ENCODE measurements at places on chromosomes 13 and 19.
A peak's percentile ranks its signal among the peaks of the same experiment; 100 is the strongest.

DNA sequence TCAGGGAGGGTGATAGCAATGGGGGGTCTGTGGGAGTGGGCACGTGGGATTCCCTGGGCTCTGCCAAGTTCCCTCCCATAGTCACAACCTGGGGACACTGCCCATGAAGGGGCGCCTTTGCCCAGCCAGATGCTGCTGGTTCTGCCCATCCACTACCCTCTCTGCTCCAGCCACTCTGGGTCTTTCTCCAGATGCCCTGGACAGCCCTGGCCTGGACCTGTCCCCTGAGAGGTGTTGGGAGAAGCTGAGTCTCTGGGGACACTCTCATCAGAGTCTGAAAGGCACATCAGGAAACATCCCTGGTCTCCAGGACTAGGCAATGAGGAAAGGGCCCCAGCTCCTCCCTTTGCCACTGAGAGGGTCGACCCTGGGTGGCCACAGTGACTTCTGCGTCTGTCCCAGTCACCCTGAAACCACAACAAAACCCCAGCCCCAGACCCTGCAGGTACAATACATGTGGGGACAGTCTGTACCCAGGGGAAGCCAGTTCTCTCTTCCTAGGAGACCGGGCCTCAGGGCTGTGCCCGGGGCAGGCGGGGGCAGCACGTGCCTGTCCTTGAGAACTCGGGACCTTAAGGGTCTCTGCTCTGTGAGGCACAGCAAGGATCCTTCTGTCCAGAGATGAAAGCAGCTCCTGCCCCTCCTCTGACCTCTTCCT is 9.3 kb upstream of the CEACAM7 start:
- DNase-seq = no peak

DNA sequence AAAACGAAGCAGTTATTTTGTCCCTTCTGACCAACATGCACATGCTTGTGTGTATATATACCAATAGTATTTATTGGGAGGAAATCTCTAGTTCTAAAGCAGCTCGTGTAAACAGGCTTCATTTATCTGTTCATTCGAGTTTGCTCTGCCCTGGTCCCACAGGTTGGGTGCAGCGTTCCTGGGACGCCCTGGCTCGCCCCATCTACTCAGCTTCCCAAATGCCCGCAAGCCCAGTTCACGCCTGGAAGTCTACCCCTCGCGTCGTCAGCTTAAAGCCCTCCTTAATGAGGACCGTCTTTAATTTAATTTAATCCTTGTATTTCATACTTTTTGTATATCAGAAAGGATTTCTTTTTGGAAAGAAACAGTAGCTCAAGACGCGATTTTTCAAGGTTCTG is 604 bp downstream of the THSD1 start:
- no peak for DNase-seq

DNA sequence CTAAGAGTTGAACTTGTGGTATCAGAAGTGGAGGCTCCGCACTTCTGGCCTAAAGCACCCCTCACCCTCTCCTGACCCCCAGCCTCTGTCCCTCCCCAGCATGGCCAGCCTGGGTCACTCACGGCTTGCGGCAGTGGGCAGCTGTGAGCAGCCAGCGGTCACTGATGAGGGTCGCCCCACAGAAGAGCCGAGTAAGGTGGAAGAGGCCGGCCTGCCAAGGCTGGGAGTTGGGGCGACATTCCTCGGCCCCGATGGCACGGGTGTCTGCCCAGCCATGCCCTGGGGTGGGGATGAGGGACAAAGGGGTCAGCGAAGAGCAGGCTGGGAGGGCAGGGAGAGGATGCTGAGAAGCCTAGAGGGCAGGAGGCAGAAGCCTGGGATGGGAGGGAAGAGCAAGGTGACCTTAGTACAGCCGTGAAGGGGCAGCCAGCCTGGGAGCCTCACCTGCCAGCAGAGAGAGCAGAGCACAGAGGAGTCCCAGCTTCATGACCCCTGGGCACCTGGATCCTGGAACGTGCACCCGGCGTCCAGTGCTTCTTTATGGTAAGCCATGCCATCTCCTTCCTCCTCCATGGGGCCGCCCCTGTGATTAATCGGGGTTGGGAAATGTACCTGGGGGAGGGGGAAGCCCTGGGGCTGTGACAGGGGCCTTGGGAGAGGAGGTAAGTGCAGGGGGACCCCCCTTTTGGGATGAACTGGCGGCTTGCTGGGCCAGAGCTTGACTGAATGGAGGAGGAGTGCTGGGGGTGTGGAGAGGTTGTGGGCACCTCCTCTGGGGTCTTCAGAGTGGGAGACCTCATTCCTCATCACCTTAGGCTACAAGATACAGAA is 7.9 kb upstream of the KLK8 start:
- DNase-seq = no peak

GRCh38 chr13:110576070-110576394 is 14.5 kb upstream of the RAB20 start:
- DNase-seq = no peak

DNA sequence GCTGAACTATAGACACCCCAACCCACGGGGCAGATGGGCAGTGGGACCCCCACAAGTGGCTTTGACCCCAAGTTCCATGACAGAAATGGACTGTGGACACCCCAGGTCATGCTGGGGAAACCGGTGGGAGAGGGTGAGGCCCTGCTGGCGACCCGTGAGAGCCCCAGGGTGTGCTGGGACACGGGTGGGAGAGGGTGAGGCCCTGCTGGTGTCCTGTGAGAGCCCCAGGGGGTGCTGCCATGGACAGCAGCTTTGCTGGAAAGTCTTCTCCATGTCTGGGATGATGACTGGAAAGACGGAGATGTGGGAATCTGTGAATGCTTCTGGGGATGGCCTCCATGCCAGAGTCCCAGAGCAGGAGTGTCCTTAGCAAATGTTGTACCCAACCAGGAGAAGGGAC is 148.4 kb downstream of the URI1 start:
- DNase-seq = no peak

- DNase-seq = no peak
Measured at GRCh38 chr19:18001777-18002345, 6.1 kb upstream of the ARRDC2 start.

GRCh38 chr13:38784036-38784880 is 97.4 kb downstream of the FREM2 start:
- DNase-seq = peak; percentile 17

DNA sequence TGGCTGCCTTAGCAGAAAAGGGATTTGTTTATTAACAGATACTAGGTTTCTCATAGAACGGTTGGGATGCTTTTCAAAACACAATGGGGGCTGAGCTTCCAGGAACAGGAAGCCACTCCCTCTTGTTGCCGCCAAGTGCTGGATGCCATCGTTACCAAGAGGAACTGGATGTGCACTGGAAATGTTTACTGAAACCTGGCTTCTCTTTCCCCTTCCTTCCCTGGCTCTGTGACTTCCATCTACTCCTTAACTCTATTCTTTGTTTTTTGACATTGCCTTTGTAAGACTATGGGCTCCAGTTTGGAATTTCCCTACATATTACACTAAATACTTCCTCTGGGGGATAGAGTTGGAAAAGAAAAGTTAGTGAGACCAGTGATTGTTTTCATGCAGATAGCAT is 11.7 kb upstream of the KL start:
- no peak for DNase-seq

DNA sequence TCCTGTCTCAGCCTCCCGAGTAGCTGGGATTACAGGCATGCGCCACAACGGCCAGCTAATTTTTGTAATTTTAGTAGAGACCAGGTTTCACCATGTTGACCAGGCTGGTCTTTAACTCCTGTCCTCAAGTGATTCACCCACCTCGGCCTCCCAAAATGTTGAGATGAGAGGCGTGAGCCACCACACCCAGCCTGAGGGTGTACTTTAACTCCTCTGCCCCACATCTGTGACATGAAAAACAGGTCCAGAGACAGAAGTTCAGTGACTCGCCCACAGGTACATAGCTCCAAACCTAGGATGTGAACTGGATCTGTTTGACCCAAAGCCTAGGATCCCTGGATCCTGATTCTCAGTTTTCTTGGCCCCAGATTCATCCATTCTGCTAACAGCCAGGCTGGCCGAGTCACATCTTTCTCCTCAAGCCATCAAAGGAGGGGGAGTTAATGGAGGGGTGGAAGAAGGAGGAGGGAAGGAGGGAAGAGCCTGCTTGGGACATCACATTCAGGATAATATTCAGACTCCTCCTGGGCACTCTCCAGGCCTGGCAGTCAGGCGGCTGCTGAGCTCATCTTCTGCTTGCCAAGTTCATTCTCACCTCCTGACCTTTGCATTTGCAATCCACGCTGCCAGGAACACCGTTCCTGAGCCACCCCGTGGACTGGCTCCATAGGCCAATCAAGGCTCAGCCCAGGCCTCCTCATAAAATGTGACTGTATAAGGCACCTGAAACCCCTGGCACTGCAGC is 3.1 kb downstream of the SPC24 start:
- peak; percentile 55 for DNase-seq

GRCh38 chr13:99686157-99686572 is 184.9 kb downstream of the TM9SF2 start:
- no peak for DNase-seq

DNA sequence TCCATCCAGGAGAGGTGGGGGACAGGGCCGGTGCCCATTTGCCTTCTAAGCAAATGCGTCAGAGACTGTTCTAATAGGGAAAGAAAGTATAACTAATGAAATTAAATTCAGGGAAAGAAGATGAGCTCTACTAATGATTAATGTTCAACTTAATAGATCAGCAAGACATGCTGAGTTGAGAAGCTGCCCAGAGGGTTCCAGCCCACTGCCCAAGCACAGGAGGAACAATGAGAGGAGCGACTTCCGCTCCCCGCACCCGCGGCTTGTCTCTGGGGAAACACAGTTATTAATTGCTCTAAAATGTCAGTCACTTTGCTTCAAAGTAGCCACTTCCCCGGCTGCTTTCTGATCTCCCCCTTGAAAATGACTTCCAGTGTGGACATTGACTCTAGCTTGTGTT is 331.3 kb downstream of the UQCRFS1 start:
- no peak for DNase-seq

DNA sequence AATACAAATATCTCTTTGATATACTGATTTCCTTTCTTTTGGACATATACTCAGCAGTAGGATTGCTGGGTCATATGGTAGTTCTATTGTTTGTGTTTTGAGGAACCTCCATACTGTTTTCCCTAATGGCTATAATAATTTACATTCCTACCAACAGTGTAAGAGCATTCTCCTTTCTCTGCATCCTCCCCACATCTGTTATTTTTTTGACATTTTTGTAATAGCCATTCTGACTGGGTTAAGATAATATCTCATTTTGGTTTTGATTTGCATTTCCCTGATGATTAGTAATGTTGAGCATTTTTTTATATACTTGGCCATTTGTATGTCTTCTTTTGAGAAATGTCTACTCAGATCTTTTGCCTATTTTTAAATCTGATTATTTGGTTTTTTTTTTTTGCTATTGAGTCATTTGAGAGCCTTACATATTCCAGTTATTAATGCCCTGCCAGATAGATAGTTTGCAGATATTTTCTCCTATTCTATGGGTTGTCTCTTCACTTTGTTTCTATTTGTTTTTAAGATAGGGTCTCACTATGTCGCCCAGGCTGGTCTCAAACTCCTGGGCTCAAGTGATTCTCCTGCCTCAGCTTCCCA is 95.7 kb downstream of the FNDC3A start:
- no peak for DNase-seq

DNA sequence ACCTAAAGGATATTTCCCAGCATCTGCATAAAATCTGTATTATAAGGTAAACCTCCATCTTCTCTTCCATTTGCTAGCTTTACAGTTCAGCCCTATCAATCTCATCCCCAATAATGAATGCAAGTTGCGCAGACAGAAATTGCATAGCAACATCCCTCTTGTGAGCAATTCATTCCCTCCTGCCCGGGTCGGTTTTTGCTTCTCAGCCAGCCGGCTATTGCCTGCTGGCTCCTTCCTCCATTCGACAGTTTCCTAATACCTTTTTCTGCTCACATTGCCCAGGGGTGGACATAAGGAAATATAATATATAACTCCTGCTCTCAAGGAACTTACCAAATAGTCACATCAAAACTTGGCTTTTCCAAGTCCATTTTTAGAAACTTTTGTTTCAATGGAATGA is 125.2 kb downstream of the FGF9 start:
- DNase-seq = no peak

DNA sequence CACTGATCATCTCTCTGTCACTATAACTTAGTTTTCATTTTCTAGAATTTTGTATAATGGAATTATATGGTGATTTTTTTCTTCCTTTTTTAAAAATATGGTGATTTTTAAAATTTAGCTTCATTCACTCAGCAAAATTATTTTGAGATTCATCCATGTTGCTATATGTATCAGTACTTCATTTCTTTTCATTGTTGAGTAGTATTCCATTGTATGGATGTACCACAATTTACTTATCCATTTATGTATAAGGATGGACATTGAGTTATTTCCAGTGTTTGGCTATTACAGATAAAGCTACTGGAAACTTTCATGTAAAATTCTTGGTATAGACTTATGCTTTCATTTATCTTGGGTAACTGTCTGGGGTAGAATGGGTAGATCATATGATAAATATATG is 12.8 kb downstream of the ZNF546 start:
- DNase-seq = no peak

DNA sequence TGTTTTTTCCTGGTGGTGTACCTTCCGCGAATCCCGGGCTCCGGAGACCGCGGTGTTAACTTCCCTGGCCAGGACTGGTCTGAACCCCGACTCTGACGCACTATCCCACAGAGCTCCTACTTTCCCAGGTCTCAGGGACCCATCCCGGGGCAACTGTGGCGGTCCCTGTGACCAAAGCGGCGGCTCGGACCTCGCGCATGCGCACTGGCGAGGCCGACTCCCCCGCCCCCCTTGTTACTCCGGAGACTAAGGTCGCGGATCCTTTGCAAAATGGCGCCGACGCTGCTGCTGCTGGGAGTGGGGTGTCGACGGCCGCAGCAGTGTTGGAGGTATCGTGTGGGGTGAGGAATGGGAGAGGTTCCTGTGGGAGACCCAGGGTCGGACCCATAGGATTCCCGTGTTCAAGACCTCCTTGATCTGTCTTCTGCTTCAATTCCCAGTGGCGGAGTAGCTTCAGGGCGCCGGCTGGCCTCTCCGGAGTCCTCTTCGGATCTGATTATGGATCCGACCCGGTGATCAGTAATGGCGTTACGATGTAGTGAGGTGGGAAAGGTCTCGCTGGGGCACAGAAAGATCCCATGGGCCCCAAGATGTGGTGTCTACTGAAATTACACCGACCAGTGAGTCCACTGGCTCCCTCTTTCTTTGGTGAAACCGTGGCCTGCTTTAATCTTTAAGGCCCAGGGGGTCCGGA is 66.6 kb upstream of the ZNF527 start:
- DNase-seq = no peak

DNA sequence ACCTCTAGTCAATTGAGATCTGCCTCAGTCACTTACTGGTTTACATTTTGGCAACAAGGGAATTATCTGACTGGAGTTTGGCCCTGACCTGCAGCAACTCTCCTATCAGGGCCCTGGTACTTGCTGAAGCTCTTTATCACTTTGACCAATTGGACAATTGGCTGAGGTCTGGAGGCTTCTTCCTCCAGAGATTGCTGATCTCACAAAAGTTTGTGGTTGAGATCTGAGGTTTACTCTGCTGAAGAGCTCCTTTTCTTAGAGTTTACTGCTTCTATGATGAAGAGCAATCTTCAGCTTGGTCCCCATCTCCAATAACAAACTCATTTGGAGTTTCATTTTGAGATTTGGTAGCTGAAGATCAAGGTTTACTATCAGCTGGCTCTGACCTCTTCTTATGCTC is 276.9 kb upstream of the SGCG start:
- no peak for DNase-seq
